Right ventricle myocardium superior (tissue), 1 donor: ENCODE measurements at places on chromosomes 1 and 21.

DNA sequence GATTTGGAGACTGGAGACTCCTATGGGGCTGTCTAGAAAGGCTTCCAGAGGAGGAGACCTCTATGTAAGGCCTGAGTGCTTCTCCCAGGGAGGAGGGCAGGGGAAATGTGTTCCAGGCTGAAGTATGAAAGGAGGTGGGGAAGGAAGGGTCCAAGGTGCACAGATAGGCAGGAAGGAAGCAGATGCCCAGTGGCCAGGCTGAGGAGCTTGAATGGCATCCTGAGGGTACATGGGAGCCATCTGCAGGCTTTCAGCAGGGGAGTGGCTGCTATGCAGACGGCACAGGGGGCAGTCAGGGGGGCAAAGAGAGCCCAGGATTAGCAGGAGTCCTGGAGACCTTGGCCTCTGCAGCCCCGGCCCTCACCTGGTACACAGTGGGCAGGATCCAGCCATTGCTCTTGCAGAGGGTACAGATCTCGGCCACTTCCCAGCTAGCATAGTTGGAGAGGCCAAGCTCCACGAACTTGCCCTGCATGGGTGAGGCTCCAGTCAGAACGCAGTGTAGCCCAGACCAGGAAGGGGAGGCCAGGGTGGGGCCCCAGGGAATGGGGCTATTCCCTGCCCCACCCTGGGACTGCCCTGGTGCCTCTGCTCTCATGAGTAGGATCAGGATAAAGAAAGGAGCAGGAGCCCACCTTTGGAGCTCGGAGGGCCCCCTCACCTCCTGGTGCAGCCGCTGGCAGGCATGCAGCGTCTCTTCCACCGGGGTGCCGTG is 4.0 kb downstream of the AKR7A2 start:
- DNase-seq: no peak

GRCh38 chr21:44865561-44866280 is 7.8 kb downstream of the PTTG1IP start:
- peak; percentile 39 for DNase-seq

- no peak for DNase-seq
Observed at GRCh38 chr21:44828362-44829056, 10.6 kb upstream of the SUMO3 start.

DNA sequence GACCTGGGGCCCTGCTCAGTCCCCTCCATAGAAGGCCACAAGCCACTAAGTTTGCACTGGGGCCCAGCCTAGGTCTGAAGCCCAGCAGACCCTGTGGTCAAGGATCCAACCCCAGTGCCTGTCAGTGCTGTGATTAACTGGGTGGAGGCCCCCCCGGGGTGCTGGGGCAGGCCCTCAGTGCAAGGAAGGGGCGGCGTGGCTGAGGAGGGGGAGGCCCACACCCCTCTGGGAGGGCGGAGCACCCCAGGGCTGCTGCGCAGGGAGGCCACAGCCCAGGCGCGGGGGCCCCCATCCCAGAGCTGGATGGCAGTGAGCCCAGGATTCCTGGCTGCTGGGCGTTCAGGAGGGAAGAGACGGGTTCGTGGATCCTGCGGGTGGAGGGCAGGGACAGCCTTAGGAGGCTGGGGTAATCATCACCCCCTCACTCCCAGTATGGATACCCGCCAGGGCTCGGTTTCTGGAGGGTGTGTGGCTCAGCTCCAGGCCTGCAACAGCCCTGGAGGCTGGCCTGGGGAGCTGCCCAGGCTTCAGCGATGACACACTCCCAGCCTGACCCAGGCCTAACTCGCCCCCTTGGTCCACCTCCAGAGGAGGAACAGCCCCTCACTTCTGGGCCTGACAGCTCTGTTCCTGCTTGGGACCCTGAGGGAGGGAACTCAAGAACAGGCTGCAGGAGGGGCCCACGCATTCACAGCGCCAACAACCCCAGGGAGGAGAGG is 890 bp downstream of the GJC2 start:
- peak; percentile 83 for DNase-seq

DNA sequence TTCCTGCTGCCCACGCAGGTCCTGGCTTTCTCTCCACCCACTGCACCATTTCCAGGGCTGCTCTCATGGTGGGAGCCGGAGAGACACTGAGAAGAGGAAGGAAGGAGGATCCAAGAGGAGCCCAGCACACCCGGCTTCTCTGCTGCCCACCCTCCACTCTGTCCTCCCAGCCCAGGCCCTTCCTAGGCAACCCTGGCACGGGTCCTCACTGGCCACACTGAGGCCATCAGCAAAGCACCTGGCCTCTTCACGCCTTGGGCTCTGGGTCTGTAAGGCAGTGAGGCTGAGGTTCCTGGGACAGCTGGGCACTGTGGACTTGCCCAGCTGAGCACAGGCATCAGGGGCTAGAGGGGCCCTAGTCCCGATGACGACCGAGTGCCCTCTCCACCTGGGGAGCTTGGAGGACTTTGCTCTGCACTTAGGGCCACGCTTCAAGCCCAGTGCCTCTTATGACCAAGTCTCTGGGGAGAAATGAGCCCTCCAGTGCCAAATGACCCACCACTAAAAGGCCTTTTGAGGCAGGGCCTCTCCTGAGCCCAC is 43.1 kb downstream of the PDE9A start:
- no peak for DNase-seq

GRCh38 chr1:55427606-55428005 is 212.4 kb upstream of the USP24 start:
- DNase-seq: no peak

GRCh38 chr1:248599396-248599795 is 1.9 kb upstream of the OR2T10 start:
- DNase-seq: no peak

GRCh38 chr1:47219590-47220220 is 12.3 kb downstream of the TAL1 start:
- no peak for DNase-seq

DNA sequence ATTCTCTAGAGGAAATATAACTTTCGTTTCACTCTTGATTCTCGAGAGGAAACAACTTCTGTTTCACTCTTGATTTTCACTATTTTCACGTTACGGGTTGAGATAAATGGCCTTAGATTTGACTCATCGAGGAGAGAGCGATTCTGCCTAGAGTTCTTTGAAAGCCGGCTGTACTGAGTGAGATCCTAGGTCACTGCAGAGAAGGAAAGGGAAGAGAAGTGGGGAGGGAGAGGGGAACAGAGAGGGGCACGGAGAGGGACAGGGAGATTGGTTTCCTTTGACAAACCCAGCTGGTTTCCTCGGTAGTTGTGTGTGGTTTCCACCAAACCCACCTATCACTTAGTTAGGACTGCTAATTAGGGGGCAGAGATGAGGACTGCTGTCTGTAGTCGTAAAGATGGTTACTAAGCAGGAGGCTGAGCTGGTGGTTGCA is 21.6 kb upstream of the GPR137B start:
- DNase-seq: no peak

DNA sequence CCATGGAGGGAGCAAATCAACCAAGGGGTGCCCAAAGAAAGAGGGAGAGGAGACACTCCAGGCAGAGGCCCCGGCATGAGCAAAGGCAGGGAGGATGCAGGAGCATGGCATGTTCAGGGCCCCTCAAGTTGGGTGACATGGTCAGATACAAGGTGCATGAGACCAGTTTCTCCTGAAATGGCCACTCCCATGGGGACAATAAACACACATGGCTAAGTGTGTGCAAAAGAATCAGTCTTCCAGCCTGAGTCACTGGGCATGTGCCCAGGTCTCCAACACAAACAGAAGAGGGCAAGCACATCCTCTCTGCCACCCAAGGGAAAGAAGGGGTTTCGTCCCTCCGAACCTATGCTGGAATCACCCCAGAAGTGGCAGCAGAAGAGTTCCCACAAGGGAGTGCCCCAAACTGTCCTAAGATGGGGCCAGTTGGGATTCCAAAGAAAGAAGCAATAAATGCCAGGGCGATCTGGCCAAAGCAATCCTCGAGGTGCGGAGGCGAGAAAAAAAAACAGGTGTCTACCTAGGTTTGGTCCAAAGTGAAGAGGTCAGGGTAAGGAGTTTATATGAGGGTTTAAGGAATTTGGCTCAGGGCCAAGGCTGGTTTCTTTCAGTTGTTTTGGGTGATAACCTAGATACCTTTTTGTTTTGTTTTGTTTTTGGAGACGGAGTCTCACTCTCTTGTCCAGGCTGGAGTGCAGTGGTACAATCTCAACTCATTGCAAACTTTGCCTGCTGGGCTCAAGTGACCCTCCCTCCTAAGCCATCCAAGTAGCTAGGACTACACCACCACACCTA is 13.2 kb downstream of the CASP9 start:
- no peak for DNase-seq

GRCh38 chr21:14536929-14537328 is 9.2 kb downstream of the SAMSN1 start:
- DNase-seq: no peak

GRCh38 chr1:179372160-179372559 is 6.4 kb downstream of the AXDND1 start:
- no peak for DNase-seq

DNA sequence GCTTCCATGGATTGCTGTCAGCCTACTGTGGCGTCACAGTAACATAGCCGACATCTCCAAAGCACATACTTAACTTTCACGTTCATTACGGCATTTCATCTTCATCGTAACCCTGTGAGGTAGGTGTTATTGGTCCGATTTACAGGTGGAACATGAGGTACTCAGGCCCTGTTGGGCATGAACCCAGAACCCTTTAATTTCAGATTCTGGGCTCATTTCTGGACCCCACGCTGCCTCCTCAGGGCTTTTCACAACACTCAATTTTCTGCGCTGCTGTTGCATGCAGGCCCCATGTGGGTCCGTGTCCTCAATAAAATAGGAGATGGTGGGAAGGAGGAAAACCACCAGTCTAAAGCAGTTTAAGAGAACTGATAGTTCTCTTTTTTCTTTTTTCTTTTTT is 39.6 kb downstream of the UBE2T start:
- DNase-seq: no peak

DNA sequence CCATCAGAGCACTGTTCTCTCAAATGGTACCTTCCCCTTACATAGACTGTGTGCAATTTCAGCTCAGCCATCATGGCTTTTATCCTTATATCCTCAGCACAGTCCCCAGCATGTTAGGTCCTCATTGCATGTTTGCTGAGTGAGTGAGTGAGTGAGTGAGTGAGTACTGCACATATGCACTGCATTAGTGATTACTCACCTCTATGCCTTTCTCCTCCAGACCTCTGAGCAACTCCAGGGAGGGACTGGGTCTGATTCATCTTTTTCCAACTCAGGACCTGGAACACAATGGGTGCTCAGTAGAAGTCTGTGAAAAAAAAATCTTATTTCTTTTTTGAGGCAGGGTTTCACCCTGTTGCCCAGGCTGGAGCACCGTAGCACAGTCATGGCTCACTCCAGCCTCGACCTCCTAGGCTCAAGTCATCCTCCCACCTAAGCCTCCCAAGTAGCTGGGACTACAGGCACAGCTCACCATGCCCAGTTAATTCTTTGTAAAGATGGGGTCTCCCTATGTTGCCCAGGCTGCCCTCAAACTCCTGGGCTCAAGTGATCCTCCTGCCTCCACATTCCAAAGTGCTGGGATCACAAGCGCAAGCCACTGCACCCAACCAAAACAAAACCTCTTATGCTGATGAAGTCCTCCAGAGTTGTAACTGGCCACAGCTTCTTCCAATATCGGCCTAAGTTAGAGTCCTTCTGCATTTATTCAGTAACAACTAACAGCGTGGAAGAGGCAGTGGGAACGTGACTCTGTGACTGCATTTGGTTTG is 23.7 kb downstream of the RNU5D-1 start:
- no peak for DNase-seq

- DNase-seq: no peak
Observed at GRCh38 chr21:31132574-31133242, 94.4 kb upstream of the KRTAP19-8 start.

DNA sequence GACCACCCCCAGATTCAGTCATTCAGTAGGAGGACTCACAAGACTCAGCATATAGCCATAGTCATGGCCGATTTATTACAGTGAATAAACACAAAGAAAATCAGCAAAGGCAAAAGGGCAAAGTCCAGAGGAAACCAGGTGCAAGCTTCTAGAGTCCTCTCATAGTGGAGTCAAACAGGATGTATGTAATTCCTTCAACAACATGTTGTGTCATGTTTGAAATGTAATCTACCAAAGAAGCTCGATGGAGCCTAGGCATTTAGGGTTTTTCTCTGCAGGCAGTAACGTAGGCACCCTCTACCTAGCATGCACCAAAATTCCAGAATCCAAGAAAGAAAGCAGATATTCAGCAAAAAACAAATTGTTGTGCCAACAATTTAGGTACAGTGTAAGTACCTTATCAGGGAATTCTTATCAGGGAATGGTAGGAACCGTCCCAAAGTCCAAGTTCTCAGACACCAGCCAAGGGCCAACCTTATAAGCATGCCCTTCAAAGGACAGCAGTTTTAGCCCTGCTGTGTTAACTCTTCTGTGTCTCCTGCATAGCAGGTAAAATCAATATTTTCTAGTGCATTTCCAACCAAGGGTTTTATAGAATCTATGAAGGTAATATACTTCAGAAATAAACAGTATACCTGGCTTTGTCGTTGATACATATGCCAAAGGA is 16.1 kb upstream of the SLAMF6 start:
- DNase-seq: no peak

DNA sequence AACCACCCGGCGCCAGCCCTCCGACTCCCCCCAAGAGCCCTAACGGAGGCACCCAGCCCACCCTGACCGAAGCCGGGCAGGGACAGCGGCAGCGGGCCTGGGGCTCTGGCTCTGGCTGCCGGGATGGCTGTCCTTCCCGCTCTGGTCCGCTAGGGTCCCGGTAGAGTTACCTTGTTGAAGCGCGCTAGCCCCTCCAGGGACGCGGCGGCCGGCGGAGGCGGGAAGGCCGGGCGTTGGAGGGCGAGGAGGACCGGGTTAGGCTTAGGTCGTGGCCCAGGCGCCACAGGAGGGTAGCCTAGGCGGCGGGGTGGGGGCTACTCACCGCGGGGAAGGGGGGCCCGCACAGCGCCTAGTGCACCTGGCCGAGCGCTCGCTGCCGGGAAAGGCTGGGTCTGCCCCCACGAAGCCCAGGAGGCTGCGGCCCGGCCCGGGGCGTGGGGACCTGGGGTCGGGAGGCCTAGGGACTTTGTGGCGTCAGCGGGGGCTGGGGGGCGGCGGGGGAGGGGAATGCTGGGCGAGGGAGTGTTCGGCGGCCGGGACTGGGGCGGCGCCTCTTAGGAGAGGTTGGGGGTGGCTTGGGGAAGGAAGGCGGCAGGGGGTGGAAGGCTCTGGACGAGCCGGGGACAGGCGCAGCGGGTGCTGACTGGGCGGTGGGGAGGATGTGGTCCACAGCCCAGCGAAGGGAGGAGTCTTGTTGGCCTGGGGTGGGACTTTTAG is at the start of gene TRIM17:
Gene TRIM17 (minus strand): TSS at position 645 of the 717 bp plus-strand sequence. CDS start 1,789 bp downstream, outside the sequence.
- DNase-seq: no peak

GRCh38 chr1:222372221-222372620 is 175.7 kb downstream of the HHIPL2 start:
- no peak for DNase-seq

DNA sequence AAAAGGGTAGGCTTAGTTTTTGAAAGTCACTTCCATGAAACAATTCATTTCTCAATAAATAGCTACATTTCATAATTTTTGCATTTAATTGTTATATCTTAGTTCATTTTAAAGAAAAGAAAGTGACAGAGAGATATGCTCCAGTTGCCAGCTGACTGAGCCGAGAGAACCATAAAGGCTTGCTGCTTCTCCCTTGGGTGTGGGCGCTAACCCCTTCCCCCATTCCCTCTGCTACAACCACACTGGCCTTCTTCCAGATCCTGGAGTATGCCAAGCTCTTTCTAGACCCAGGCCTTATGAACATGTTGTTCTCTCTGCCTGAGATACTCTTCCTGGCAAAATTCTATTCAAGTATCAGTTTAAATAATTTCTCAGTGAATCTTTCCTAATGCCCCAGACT is 12.3 kb downstream of the SORT1 start:
- peak; percentile 50 for DNase-seq
